ENCODE measurements at places on chromosomes 2 and 18.

DNA sequence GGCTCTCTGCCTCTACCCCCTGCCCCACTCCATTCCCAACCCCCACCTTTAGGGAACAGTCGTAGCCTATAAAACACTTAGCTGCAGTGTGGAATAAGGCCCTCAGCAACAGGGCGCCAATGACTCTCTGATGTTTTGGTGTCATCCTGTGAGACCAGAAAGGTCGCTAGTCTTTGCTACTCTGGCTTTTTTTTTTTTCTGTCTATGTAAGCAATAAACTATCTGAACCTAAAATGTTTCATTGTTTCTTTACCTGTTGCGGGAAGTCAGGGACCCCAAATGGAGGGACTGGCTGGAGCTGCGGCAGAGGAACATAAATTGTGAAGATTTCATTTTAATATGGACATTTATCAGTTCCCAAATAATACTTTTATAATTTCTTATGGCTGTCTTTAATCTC, 154.6 kb downstream of the COPS8 start:
- DNase-seq = no peak

DNA sequence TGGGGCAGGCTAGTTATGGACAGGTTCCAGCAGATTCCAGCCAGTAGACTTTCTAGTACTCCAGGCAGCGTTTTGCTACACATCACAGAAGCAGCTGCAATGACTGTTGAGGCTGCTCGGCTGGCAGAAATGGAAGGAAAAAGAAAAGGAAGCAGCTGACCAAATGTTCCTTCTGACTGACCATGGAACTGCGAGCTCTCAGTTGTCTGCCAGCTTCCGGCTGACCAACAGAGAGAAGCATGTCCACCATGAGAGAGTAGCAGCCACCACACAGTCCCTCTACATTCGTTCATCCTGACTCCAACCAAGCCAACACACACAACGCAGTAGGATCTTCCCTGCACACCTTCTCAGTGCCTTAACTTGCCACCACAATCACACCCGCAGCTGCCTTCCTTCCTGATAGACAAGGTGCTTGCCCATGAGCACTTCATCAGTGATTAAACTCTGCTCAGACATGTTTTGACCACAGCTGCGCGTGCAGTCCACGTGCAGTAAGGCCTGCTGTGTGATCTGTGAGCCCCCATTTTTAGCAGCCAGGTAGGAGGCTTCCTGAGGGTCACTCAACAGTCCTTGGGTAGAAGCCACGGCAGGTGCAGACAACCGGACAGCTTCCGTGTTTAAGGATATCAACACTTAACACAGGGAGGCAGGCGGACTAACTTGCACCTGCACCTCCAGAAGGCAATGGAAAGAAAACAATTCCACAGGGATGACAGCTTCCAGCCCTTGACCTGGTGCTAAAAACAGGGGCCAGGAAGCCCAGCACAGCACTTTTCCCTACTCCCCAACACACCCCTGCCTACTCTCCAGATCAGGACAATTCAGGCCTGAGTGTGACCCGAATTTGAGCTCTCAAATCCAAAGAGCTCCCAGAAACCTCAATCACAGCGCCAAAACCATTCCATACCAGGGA, 996 bp downstream of the TGFBRAP1 start:
- peak; percentile 36 for DNase-seq

- DNase-seq = no peak
Measured at GRCh38 chr18:62384068-62384467, 59.0 kb downstream of the TNFRSF11A start.

DNA sequence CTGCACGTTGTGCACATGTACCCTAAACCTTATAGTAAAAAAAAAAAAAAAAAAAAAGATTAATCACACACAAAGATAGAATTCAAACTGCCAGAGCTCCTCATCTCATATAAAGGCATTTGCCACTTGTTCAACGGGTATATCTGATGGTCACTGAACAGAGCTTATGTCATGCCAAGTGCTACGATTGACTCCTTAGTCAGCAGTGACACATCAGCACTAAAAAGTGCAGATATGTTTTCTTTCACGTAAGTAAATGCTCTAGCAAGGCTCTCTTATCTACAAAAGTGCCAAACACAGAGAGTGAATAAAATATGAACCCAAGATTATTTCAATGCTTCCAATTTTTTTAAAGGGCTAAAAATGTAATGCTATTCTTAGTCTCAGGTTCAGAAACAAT, 1.1 kb downstream of the LMAN1 start:
- no peak for DNase-seq

DNA sequence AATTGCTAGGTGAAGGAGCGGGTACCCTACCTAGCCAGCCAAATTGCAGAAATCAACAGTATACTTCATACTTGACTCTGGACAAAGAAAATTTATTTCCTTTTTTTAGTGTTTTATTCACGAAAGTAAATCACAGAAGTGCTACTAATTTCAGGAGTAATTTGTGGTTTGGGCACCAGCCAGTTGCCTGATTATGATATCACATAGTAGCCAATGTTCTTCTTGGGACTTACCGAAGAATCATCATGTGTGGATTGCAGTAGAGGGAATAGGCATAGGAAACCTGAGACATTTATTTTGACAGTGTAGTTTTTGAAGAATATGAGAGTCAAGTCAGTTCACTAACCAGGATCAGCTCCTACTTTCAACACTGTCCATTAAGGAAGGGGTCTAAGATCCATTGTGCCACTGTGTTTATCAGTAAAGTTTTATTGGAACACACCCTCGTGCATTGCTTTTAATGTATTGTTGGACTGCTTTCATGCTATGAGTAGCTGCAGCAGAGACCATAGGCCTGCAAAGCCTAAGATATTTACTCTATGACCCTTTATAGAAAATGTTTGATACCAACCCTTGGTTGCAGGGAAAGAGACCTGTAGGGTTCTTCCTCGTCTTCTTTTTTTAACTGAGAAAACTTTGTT, 32.1 kb downstream of the TNFRSF11A start:
- no peak for DNase-seq

All from testis (tissue), 5 donors.